ENCODE measurements at places on chromosomes 2 and 18.

- no peak for DNase-seq
Measured at GRCh38 chr2:128594953-128595677, 276.4 kb upstream of the HS6ST1 start.

- DNase-seq = no peak
Measured at GRCh38 chr2:13524492-13524891, 807.8 kb downstream of the TRIB2 start.

GRCh38 chr18:70405052-70405451, 116.2 kb downstream of the SOCS6 start:
- DNase-seq = no peak

DNA sequence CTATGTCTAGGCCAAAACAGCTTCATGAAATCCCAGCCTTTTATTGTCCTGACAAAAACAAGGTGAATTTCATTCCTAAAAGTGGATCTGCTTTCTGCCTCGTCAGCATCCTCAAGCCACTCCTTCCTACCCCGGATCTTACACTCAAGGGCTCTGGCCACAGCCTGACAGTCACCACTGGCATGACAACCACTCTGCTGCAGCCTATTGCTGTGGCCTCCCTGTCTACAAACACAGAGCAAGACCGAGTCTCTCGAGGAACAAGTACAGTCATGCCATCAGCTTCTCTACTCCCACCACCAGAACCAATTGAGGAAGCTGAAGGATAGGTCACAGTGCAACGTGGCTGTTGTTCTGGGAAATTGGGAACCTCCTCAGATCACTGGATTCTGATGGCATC, 106.1 kb downstream of the ICA1L start:
- no peak for DNase-seq

- DNase-seq = no peak
Measured at GRCh38 chr2:21372654-21373053, 248.9 kb downstream of the TDRD15 start.

GRCh38 chr18:22674272-22674671, 256.6 kb upstream of the CTAGE1 start:
- DNase-seq = peak; percentile 45

- no peak for DNase-seq
Measured at GRCh38 chr2:112685271-112685884, 35.4 kb upstream of the NT5DC4 start.

DNA sequence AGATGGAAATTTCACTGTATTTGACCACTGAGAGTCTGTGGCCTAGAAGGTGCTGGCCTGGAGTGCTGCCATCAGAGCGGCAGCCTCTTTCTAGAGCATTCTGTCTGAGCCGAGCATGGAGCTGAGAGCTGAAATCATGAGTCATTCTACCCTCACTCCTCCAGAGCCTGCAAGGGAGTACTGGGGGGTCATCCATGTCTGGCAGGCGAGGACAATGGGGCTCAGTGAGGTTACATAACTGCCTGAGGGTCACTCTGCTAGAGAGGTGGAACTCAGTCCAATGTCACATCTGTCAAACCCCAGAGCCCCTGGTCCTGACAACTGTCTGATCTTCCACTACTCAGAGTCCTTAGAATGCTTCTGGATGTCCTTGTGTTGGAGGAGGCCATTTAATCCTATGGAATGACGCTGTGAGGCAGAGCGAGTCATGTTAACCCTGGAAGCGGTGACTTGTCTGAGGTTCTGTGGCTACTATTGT, 65.3 kb downstream of the HAUS1 start:
- no peak for DNase-seq

- DNase-seq = no peak
Measured at GRCh38 chr18:63158012-63158631, 161.4 kb downstream of the BCL2 start.

GRCh38 chr2:151630372-151630771, 103.9 kb downstream of the NEB start:
- no peak for DNase-seq

DNA sequence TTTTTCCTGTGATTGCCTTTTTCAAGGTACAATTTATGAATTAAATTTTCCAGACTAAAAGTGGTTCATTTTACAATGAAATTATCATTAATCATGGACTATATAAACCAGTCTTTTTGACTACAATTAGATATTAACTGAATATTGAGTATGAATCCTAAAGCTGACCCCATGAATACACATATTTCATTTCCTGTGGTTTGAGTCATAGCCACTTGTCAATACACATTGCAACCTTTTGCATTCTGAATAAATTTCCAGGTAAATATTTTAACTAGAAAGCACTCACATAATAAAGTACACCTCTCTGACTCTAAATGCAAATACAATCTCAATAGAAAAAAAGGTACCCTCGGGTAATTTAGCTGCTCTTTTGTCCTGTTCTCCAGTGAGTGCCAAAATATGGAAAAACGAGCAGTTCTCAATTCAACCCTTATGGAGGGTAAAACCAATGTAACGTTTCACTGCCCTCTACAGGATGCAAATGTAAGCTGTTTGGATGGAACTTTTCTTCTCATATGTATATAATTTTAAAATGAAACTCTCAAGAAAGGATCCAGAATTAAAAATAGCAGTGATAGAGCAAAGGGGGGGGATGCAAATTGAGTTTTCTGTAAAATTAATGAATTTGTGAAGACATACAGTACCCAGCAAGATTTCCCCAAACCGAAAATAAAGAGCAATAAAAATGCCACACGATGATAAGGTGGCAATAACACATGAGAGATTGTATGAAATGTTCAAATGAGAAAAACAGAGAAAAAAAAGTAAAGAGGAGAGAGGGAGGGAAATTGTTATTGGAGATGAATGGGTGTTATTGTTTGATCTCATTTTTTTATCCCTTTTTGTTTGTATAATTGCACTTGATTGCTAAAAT, 1795.7 kb upstream of the PIK3C3 start:
- peak; percentile 13 for DNase-seq

- DNase-seq = no peak
Measured at GRCh38 chr2:16271231-16271896, 331.0 kb downstream of the MYCN start.

- no peak for DNase-seq
Measured at GRCh38 chr2:12910431-12910830, 193.7 kb downstream of the TRIB2 start.

DNA sequence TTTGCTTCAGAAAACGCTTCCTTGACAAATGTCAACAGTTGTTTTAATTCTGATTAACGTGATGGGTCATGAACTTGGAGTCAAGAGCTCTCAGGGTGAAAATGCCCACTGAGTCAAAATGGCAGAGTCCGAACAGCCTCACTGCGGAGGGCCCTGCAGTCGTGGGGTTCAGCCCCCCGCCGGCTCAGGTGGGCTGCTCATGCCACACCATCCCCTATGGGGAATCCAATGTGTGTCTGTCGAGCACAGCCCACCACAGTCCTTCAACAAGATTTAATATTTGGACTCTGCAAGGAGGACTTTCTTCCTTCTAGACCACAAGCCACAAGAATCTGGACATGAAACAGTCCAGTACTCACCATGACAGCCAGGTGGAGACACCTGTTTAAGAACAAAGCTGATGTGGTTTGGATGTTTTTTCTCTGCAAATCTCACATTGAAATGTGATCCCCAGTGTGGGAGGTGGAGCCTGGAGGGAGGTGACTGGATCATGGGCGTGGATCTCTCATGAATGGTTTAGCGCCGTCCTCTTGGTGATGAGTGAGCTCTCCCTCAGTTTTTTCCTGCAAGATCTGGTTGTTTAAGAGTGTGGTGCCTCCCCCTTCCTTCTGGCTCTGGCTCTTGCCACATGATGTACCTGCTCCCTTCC, 201.0 kb downstream of the NDUFA10 start:
- no peak for DNase-seq

GRCh38 chr18:57984490-57985115, 59.4 kb upstream of the NEDD4L start:
- DNase-seq = no peak

DNA sequence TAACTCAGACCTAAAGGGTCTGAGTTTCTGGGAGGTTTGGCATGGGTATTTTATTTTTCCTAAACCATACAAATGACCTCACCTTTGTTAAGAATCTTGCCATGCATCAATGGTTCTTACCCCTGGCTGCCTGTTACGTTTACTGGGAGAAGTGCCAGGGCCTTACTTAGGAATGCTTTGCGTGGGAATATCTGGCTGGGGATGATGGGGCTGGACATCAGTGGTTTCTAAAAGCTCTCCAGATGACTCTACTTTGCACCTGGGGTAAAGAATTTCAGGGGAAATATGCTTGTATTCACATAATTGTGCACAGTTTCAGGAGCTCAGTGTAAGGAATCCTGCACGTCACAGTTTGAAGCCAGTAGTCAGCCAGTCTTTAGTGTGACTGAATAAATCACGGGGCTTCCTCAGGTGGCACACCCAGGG, 18.2 kb upstream of the DAW1 start:
- peak; percentile 50 for DNase-seq

GRCh38 chr2:172437419-172438341, 10.3 kb downstream of the ITGA6 start:
- no peak for DNase-seq

DNA sequence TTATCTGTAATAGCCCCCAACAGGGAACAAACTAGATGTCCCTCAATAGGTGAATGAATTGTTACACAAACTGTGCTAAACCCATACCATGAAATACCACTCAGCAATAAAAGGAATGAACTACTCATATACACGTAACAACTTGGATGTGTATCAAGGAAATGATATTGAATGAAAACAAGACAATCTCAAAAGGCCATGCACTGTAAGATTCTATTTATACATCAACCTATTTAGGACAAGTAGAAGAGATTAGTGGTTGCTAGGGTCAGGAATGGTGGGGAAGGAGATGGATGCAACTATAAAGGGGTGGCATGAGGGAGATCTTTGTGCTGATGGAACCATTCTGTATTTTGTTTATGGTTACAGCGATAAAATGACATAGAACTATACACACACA, 47.1 kb downstream of the KANSL3 start:
- no peak for DNase-seq

DNA sequence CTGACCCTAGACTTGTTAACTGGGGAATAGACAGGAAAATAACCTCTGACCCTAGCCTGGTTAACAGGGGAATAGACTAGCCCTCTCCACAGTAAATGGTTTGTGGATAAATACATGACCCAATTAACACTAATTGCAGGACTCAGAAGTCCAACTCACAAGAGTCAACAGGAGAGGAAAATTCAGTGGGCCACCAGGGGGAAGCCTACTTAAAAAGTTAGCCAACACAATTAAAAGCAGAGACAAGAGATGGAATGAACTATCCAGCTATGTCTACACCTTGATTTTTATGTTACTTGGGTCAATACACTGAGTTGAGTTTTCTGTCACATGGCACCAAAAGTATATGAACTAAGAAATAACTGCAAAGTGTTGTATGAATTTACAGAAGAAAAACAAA, 158.8 kb upstream of the SLC39A10 start:
- DNase-seq = no peak

DNA sequence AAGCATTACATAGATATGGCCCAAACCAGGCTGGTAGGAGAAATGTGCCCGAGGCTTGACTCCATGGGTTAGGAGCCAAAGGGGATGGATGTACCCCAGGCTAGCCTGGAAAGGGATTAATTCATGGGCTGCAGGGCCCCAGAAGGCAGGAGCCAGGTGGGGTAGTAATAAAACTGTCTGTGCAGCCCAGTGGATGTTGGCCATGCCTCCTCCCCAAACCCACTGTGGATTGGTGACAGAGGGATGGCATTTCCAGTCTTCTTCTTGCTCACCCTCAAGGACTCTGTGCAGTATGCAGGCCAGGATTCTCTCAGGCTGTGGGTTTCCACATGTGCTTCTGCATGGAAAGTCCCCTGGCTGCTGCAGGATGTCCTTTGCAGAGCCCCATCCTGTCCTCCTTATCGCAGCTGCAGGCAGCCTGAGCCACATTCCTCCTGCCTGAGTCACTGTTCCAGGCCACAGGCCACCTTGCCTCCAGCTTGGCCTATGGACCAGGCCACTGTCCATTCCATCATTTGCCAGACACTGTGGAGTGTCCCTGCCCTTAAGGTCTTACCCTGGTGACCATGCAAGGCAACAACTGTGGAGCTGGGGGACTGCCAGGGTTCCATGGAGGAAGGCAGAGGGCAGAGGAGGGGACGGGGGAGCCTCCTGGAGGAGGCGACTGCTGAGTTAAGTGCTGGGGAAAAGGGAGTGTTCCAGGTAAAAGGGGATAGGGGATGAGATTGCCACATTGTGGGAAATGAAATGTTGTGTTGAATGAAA, 38.9 kb downstream of the INO80C start:
- no peak for DNase-seq

GRCh38 chr2:103152556-103152955, 390.7 kb downstream of the TMEM182 start:
- no peak for DNase-seq

DNA sequence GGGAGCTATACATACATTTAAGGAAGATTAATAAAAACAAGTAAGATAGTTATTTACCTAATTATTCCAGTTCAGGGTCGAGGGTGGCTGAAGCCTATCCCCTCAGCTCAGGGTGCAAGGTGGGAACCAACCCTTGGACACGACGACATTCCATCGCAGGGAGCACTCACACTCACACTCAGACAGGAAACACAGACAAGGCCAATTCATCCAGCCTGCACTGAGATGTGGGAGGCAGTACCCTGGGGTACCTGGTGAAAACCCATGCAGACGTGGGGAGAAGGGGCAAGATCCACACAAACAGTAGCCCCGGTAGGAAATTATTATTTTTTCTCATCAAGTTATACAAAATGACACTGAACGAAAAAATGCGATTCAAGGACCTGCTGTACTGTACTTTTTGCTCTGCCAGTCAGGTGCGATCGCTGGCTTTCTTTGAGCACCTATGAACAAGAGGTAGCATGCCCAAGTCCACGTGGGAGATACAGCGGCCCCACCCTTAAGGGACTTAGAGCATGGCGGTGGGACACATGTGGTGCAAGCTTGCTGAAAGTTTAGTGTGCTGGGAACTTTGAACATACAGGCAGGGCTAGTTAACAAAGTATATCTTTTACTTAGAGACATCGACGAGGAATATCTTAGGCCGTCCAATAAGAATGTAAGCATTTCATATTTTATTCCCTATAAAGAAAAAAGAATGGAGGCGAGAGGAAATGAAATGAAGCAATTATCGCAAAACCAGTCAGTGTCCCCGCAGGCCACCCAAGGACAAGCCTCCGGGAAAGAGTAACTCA, 624 bp downstream of the METTL8 start:
- DNase-seq = no peak
